Bone marrow (tissue), 2 donors: ENCODE measurements at places on chromosomes 16 and 17.

DNA sequence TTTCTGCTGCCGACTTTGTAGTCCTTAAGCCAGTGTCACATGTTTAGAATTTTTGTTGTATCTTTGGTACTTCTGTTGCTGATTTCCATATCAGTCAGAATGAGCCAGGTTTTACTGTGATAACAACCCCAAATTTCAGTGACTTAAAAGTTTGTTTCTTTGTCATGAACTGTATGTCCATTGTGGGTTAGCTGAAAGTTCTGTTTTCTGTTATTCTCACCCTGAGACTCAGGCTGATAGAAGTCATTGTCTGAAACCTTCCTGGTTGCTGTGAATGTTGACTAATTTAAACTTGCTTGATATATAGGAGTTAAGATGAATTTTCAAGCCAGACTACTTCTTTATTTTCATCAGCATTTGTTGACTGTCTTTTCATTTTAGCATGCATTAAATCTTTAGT is 68.8 kb downstream of the MRTFB start:
- no peak for DNase-seq

DNA sequence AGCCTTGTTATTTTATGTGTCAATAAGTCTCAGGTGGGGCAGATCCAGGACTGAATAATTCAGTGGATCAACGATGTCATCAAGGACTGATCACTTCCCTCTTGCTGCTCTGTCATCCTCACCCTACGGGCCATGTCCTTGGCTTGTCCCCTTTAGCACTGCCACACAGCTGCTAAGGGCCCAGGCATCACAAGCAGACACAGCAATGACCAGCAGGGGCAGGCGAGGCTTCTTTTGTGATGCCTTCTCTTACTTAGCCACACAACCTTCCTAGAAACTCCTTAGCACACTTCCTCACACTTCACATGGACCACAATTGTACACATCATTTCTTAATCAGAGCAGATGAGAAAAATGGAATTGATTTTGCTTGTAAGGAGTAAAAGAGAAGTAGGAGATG is 356.3 kb upstream of the SOX9 start:
- DNase-seq = no peak

DNA sequence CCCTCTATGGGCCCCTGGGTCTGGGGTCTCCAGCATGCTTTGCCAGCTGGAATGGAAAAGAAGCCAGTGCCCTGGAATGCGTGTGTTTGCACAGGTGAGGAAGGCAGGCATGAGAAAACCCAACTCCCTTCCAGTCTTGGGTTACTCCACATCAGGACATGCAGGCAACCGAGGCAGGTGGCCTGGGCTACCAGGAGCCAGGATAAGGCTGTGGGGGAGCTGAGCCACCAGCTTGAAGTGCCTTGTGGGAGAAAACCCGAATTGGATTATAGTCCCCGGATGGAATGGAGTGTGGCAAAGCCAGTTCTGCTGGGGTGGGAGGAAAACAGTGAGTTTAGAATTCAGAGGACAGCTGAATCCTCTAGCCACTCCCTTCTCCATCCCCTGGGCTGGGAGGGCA is 7.2 kb downstream of the SRCIN1 start:
- DNase-seq = no peak

- DNase-seq = no peak
Observed at GRCh38 chr17:30958187-30958586, 12.7 kb upstream of the RNF135 start.
